ENCODE measurements at places on chromosomes 4 and X.

- DNase-seq: no peak
Measured at GRCh38 chr4:96009427-96010119, 169.7 kb downstream of the PDHA2 start.

DNA sequence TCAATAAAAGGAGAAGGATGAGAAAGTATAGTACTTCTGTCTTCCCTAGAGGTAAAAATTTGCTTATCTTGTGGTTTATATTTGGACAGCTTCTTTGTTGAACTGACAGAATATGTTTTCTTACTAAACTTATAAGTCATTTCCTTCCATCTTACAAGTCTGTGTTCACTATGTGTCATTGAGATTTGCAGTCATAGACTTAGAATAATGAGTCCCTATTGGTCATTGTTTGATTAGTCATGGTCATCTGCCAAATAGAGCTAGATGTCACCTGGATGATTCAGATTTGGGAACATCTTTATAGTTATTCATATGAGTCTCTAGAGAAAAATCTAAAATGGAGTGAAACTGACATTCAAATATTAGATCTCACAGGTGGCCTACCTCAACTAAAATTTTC lies 51.5 kb downstream of the SPATA18 start:
- no peak for DNase-seq

GRCh38 chr4:167614866-167615265 lies 380.6 kb upstream of the SPOCK3 start:
- no peak for DNase-seq

DNA sequence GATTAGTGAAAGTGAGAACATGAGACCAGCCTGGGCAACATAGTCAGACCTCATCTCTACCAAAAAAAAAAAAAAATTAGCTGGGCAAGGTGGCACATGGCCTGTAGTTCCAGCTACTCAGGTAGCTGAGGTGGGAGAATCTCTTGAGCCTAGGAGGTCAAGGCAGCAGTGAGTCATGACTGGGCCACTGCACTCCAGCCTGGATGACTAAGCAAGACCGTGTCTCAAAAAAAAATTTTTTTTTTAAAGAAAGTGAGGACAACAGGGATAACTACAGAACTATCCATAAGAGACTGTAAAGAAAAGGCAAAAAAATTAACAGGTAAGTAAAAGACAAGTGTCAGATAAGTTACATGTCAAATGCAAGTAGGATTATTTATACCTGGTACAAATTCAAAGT lies 13.5 kb upstream of the SPP1 start:
- no peak for DNase-seq

DNA sequence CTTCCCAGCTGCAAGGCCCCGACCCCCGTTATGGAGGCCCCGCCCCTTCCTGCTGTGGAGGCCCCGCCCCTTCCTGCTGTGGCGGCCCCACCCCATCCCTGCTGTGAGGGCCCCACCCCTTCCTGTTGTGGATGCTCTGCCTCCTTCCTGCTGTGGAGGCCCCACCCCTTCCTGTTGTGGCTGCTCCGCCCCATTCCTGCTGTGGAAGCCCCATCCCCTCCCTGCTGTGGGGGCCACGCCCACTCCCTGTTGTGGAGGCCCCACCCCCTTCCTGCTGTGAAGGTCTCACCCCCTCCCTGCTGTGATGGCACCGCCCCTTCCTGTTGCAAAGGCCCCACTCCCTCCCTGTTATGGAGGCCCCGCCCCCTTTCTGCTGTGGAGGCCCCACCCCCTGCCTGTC lies 104.9 kb upstream of the PSAPL1 start:
- no peak for DNase-seq

GRCh38 chrX:110267874-110268273 lies 50.0 kb downstream of the AMMECR1 start:
- DNase-seq: no peak

GRCh38 chr4:2944091-2944482 lies 19.1 kb downstream of the NOP14 start:
- no peak for DNase-seq

DNA sequence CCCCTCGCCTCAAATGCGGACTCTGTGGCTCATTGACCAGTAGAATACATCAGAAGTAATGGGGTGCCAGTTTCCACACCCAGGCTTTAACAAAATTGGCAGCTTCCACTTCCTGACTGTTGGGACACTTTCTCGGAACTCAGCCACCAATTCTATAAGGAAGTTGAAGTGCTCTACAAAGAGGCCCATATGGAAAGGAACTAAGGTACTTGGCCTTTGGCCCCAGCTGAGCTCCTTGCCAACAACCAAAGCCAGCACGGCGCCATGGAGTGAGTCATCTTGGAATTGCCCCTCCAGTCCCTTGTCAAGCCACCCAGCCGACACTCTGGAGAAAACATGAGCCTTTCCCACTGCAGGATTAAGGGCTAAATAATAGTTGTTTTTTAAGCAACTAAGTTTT lies 262.2 kb upstream of the INTU start:
- no peak for DNase-seq

DNA sequence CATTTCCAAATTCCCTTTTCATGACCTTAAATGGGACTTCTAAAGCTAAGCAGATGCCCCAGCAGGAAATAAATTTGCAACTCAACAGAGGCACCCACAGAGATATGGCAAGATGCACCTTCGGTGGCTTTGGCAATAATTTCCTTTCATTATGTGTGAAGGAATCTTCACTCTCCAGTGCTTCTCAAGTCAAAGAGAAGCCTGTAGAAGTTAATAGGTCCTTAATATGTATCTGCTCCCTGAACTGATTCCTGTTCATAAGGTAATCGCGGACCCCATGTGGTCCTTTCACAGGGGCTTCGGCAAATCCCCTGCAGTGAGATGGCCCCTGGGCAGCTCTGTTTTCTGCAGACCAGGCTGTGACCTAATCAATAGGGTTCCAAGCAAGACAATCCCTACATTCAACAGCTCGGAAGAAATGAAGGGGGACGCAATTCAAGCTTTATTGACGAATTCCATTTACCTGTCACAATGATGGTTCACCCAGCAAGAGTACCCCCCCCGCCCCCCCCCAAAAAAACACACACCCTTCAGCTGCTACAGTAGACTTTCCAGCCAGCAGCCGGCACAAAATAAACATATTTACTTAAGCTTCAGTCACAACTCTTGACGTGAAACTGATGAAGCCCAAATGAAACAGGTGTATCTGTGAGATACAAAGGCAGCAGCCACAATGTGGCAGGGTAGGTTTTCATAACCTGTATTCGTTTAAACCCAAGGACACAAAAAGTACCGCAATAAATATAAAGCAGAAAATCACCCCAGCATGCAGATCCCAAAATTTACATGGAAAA lies 35.3 kb downstream of the FAT1 start:
- DNase-seq: no peak

DNA sequence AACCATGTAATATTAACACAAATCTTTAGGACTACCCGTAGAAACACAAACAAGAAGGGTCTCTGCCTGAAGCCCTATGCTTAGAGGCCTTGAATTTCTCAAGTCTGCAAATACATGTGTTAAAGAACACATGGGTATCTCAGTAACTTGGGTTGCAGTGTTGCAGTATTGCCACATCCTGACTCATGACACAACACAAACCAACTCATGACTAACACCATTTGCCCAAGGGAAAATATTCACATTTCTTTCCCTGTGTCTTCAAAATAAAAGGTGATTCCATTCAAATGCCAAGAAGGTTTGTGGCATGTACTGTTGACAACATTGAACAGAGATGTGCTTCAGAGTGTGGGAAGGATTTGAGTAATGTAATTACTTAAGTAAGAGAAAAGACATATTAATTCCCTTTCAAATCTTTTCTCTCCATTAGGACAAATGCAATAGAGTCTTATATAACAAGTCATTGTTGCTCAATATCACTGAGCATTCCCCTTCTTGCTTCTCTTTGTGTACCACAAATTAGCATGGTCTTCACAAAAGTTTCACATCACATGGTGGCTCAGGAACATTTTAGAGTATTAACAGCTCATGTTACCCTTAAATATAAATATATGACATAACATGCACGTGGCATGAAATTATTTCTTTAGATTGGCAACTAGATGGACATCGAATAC lies 487.1 kb downstream of the STPG2 start:
- DNase-seq: no peak

DNA sequence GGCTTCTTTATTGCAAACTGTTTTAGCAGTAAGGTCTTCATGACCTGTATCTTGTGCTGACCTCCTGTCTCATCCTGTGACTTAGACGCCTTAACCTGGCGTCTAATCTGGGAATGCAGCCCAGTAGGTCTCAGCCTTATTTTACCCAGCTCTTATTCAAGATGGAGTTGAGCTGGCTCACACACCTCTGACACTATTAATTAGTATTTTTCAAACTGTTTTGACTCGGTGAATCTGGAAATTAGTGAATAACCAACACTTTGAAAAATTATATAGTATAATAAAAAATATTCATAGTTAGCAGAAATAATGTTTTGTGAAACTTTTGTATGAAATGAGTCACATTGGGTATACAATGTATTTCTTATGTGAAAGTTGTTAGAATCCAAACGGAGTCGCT lies 189.4 kb downstream of the PDGFRA start:
- DNase-seq: no peak

DNA sequence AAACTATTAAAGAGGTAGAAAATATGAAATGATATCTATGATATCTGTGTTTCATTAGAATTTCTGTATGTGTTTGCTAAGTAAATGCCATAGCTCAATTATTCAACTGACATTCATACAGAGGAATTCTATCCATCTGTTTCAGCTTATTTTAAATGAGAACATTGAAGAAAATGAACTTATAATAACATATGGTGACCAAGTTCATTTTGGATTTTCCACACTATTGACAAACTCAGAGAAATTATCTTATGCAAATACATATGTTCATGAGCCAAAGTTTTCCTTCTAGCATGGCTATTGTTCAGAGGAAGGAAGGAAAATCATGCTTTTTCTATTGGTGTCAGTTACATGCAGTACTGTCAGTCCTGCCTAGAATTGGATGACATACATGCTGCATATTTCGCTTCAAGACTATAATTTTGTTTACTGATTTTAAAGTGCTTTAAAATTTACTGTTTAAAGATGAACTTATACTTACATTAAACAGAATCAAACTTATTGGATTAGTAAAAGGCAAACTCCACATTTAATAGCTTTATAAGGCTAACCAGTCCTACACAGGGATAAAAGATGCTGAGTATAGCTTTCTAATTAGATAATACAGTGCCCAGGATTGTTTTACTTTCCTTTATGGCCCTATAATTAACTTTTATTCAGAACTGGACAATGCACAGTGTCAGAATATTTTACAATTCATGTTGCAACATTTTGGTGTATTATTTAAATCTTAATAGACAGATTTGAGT lies 646.2 kb downstream of the TRAM1L1 start:
- DNase-seq: no peak

- no peak for DNase-seq
Measured at GRCh38 chr4:31411565-31411964, 691.4 kb downstream of the PCDH7 start.

DNA sequence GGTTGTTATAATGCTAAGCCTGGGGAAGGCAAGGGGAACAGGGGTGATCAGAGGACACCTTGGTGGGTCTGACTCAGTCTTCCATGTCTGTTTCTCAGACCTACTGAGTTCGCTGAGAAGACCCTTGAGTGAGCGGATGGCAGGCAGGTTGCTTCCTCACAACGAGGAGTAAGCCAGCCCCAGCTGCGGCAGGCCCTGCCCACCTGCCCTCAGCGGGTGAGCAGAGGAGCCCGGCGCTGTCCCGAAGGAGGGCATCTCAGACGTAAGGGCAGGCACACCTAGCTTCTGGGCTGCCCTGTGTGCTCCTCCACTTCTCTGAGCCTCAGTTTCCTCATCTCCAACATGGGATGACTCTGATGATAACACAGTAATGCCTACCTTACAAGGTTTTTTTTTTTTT lies 30.3 kb downstream of the MSX1 start:
- DNase-seq: no peak

- no peak for DNase-seq
Measured at GRCh38 chr4:66565801-66566200, 895.5 kb upstream of the EPHA5 start.

DNA sequence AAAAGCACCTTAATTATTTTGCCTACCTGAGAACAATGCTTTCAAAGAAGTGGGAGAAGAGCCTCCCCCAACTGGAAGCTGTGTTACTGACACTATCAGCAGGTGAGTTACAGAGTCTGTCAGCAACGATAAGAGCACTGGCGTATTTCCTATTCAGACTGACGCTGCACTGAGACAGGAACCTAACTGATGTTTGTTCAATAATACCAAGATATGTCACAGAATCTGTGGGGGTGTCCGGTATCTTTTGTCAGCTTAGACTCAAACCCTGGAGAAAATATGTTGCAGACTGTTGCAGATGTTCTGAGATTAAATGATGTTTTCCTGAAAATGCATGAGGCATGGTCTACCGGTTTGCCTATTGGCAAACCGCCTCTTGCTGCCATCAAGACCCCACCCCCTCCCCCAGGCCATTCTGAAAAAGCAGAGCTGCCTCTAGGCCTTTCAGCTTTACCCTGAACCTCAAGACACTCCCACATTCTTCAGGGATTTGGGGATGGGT lies 115.2 kb upstream of the KIT start:
- DNase-seq: no peak

GRCh38 chr4:152486429-152487389 lies 49.2 kb downstream of the FBXW7 start:
- no peak for DNase-seq

GRCh38 chr4:109275066-109275745 lies 27.3 kb downstream of the COL25A1 start:
- no peak for DNase-seq

GRCh38 chrX:133586443-133586842 lies 171.2 kb upstream of the GPC4 start:
- no peak for DNase-seq

GRCh38 chr4:20416800-20417199 lies 165.1 kb downstream of the SLIT2 start:
- DNase-seq: no peak

GRCh38 chr4:152937336-152938236 lies 1.5 kb downstream of the FHDC1 start:
- peak; percentile 72 for DNase-seq

DNA sequence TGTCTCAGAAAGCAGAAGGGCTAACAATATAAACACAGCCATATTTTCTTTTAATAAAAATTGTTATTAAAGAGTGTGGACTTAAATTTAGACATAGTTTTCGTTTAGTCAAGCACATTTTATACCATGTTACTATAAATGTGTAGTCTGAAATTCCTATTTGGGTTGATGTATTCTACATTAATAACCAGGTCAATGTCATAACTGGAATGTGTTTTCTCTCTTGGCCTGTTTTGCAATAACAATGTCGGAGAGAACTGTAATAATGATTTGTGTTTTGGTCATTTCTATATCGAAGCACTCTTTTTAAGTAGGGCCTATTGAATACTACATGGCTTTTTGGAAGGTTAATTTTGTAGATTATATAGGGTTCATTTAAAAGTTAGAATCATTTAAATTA lies 5.5 kb downstream of the USO1 start:
- no peak for DNase-seq

- no peak for DNase-seq
Measured at GRCh38 chr4:150080337-150080736, 2.1 kb downstream of the DCLK2 start.

GRCh38 chr4:34323549-34324320 lies 1920.6 kb downstream of the ARAP2 start:
- DNase-seq: no peak
